ENCODE measurements at places on chromosomes 4 and X.

- DNase-seq = peak; percentile 62
Observed at GRCh38 chr4:114386637-114387233, 211.9 kb upstream of the UGT8 start.

GRCh38 chrX:45557387-45557786, 356.7 kb upstream of the DIPK2B start:
- DNase-seq = peak; percentile 2

GRCh38 chr4:138680256-138680655, 335.3 kb upstream of the NOCT start:
- DNase-seq = no peak

DNA sequence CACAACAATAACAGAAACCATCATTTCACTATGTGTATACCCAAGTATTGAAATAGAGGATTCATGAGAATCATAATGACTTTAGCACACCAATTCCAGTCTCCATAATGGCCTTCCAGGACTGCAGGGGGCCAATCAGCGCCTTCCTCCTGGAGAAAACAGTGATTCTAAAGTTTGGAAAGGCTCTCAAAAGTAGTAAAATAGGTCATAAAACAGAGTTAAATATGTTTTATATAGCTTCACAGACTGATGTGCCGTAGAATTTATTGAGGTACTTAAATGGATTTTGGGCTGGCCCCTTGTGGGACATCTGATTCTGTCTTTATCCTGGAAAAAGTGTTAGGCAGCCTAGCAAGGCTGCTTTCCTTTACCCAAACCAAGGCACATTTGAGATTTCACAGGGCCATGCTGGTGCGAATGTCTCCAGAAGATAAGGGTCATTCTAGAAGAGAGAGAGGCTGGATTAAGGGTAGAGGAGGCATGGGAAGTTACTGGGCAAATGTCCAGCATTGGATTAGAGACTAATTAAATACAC, 543.9 kb downstream of the GALNTL6 start:
- DNase-seq = no peak

DNA sequence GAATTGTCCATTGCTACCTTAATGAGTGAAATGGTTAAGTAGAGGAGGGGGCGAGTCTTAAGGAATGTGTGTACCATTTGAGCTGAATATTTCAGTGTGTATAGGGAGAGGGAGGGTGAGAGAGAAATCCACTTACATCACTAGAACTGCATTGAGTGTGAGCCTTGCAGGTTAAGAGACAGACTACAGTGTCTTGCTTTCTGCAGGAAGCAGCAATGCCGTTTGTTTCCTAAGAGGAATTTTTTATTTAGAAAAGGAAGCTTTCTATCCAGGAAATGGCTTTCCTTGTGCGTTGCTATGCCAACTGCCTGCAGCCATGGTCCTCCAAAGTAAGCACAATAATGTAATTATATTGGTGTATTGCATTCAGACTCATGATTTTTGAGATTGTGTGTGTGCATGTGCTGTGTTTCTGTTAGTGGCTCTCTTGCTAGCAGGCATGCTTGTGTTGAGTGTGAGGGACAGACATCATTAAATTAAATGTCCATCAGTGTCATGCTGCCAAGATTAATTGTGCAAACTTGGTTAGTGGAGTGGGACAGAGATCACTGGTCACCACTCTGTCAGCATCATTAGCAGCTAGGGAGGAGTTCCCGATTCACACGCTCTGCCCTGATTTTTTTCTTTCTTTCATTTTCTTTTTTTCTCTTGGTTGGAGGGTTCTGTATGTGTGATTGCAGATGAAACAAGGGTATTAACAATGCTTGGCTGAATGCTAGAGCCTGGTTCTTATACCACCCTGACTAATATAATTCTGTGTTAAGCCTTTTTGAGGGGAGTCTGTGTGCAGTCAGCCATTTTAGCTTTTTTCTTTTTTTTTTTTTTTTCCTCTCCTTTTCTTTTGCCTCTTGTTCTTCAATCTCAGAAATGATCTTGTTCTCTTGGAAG, 164.3 kb downstream of the RAPGEF2 start:
- DNase-seq = peak; percentile 46

- DNase-seq = no peak
Observed at GRCh38 chr4:7892212-7893019, 47.2 kb downstream of the AFAP1 start.

- no peak for DNase-seq
Observed at GRCh38 chr4:56613101-56613862, 67.8 kb downstream of the HOPX start.

DNA sequence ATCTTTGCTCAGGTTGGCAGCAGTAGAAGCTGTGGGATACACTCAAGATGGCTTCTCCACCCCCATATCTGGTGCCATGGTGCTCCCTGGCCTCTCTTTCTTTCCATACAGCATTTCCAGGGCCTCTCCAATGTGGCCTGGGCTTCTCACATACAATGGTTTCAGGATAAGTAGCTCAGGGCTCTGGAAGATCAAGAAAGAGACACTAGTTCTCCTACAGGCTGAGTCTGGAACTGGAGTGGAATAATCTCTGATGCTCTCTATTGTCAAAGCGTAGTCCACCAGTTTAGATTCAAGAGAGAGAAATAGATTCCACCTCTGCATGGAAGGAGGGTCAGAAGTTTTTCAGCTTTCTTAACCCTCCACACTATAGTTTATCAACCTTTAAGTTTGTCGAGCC, 138.2 kb upstream of the AADAT start:
- DNase-seq = no peak

DNA sequence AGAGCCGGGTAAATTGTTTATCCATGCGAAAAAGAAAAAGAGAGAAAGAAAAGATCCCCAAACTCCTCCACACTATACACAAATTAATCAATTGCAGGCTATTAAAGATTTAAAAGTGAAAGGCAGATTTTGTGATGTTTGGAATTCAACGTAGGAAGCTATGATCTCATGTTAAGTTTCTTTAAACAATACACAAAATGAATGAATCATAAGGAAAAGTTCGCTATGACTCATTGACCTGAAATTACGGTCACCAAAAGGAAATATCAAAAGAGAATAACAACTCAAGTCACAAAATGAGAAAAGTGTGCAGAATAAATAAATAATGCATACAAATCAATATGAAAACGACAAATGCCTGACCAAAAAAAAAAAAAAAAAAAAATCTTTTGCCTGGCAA, 28.6 kb downstream of the CLNK start:
- DNase-seq = peak; percentile 40

Data from cardiac muscle cell (in vitro differentiated cells and primary cell).